ENCODE measurements at places on chromosomes 3 and 15.

DNA sequence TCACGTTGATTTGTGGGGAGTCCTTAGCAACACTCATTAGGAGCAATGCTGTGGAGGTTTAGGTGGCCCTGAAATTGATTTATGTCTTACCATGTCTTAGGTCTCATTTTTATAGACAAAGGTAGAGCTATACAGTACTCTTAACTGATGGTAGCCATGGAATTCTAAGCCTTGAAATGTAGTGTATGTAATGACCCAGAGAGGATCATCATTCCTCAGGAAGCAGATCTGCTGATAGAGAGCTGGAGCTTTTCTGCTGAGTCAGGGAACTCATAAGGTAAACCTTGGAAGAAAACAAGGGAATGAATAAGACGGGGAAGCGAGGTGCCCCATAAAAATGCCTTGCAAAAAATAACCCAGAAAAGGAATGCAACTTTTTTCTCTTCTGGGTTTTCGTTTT lies 34.0 kb upstream of the ZNF639 start:
- no peak for DNase-seq

GRCh38 chr15:40306908-40307307 lies 827 bp downstream of the PLCB2 start:
- DNase-seq: no peak

DNA sequence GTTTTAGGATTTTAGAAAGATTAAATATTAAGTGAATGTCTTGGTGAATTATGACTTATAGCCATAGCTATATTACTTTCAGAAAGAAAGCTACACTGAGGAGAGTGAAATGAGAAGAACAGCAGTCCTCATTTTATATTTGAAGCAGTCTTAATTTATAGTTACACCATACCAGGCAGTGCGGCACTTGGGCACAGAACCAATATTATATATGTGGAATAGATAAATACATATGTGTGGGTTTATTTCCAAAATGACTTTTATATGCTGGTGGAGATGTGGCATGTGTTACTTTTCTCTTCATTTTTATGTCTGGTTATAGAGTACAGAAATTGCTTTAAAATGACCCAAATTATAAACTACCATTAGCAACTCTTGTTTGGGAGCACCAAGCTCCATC lies 759.5 kb downstream of the GRM7 start:
- DNase-seq: no peak

- DNase-seq: no peak
These were observed 17.4 kb downstream of the SUSD5 start for GRCh38 chr3:33201195-33201594.

- no peak for DNase-seq
These were observed 26.5 kb upstream of the XXYLT1 start for GRCh38 chr3:195297446-195297845.

- peak; percentile 79 for DNase-seq
These were observed 35.5 kb upstream of the TIMP4 start for GRCh38 chr3:12194209-12194608.

DNA sequence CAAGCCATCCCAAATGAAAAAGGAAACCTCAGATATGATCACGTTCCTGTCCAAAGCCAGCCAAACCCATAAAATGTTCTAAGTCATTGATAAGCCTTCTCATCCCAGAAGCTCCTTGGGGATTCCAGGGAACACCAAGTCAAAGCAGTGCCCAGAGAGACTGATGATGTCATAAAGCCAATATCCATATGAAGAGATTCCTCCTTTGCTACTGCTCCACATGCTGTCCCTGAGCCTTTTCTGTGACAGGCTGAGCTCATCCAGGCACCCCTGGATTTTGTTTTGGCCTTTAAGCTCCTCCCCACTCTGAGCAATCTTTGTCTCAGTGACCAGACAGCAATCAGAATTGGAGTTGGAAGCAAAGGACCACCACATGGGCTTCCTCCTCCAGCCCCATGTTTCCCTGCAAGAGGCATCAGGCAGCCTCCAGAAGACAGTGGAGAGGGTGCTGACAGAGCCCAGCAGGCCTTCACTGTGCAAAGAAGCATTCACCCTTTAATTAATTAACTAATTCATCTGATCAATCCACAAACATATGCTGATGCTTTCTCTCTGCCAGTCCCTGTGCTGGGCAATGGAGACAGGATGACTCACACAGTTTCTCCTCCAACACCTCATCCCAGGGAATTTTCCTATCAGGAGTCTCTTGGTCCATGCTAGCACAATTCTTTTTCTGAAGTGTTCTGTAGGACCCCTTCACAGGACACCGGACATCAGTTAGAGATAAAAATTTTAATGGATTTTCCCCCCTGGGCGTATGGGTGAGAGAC lies 25.0 kb downstream of the MEX3B start:
- no peak for DNase-seq

DNA sequence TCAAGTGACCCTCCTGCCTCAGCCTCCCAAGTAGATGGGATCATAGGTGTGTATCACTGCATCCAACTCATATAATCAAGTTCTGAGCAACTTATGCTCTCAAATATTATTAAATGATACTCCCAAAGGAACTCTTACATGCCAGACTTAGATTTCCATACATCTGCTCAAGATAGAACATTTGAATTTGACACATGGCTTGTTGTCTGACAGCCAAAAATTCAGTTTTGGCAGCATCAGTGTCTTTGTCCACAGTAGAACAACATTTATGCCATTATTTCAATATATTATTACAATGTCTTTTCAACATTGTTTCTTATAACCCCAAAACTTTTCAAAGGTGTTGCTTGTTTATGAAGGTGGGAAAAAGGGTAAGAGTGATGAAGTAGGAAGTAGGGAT lies 116.2 kb downstream of the SUCNR1 start:
- DNase-seq: no peak

GRCh38 chr3:48273594-48274211 lies 32.8 kb downstream of the ZNF589 start:
- no peak for DNase-seq

GRCh38 chr3:193983846-193984818 lies 151.8 kb upstream of the HES1 start:
- DNase-seq: no peak

- no peak for DNase-seq
These were observed 65.0 kb downstream of the AAGAB start for GRCh38 chr15:67189326-67190051.

DNA sequence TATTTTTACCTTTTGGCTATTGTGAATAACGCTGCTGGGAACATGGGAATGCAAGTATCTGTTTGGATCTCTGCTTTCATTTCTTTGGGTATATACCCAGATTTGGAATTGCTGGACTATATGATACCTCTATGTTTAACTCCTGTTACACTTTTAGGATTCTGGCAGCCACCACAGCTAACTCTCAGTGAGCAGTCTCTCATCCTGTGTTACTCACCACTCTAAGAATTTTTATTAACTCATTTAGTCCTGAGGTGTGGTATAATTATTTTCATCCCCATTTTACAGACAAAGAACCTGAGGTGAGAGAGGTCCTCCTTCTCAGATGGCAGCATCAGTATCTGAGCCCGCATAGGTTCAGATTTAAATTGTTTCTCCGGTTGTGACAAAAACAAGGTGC lies 1.1 kb downstream of the SPATA12 start:
- DNase-seq: no peak

GRCh38 chr15:75437721-75438120 lies 13.8 kb downstream of the SIN3A start:
- no peak for DNase-seq

- DNase-seq: no peak
These were observed 28.8 kb upstream of the UBL7 start for GRCh38 chr15:74489518-74490338.

GRCh38 chr3:95926904-95927501 lies 887.4 kb upstream of the EPHA6 start:
- DNase-seq: no peak

GRCh38 chr3:136994772-136995516 lies 37.2 kb downstream of the IL20RB start:
- peak; percentile 61 for DNase-seq

DNA sequence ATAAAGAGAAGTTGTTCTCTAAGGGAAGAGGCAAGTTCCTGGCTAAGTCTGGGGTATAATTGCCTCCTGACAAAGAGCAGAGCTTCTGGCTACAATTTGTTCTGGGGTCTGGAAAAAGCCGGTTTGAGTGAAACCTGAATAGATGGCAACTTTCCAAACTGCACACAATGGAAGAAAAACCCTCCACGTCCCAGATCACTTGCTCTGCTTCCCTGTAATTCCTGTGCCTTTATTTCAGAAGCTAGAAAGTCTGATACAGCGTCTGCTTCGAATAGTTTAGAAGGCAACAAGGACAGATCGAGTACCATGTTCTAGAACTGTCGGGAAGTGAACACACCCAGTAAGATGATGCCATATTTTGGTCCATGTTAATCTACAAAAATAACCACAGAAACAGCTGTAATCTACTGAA lies 1.6 kb upstream of the WDR82 start:
- no peak for DNase-seq

DNA sequence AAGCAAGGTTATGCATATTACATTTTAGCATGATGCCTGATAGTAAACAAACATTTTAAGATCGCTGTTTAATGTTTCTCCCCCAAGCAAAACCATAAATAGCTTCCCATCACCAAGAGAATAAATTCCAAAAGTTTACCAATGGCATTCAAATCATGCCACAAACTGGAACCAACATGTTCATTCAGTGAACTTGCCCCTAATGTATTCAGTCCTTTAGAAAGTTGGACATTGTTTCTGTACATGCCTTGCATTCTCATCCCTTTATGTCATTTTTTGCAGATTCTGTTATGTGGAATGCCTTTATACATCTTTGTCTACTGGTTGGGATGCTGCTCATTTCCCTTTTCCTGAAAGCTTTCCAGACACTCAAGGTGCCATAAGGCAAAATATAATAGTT lies 105.5 kb downstream of the PYDC2 start:
- no peak for DNase-seq

GRCh38 chr3:95719481-95719880 lies 1094.9 kb upstream of the EPHA6 start:
- DNase-seq: no peak

Measured in epithelial cell of proximal tubule (primary cell).